ENCODE measurements at places on chromosomes 7 and 10.
A peak's percentile ranks its signal among the peaks of the same experiment; 100 is the strongest.

DNA sequence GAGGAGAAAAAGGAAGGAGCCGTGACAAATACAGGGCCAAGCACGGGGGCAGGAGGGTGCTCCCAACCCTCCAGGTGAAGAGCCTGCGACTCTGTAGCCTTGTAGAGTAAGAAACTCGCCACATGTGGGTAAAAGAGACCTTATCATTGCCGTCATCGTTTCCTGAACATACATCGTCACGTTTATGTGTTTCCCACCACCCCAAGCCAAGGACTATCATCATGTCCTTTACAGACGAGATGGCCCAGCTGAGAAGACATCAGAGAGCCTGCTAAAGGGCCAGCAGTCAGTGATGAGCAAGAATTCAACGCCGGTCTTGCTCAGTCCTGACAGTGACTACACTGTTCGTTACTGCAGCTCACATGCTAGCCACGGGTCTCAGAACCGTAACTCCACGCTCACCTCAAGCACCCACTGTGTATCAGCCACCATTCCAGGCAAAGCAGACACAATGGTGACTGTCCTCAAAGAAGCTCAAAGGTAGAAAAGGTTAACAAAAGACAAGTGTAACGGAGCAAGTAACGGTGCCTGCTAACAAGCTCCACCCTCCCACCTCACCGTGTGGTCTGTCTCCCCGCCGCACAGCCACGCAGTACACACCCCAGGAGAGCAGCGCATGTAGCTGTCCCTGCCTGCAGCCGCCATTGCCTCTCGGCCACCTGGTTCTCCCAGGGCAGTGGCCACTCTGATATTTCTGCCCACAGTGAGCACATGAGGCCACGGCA, 147.8 kb downstream of the MAD1L1 start:
- DNase-seq: no peak

- DNase-seq: peak; percentile 37
These were observed 19.0 kb upstream of the CLDN4 start for GRCh38 chr7:73811760-73812168.

DNA sequence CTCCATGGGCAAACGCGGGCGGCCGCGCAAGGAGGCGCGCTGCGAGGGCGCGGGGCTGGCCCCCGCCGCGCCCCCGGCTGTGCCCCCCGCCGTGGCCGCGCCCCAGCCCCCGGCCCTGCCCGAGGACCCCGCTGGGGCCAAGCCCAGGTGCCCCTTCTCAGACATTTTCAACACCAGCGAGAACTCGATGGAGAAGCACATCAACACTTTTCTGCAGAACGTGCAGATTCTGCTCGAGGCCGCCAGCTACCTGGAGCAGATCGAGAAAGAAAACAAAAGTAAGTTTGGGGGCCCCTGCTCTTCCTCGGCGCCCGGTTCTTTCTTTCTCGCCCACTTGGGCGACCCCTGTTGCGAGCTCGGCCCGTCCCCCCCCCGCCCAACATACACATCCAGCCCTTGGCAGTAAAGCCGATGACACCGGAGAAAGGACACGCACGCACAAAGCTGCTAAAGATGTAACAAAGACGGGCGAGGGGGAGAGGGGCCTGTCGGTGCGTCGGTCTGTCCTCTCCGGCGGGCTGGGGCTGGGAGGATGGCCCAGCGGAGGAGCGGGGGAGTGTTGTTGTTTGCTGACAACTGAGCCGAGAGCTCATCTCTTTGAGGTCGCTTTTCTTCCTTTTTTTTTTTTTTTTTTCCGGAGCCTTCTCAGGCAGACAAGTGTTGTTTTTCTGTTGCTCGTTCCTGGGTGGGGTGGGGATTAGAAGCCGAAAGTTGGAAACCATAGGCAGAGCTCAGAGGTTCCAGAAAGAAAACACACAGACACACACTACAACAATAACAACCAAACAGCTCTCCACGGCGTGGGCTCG, 604 bp downstream of the MXI1 start:
- DNase-seq: no peak

DNA sequence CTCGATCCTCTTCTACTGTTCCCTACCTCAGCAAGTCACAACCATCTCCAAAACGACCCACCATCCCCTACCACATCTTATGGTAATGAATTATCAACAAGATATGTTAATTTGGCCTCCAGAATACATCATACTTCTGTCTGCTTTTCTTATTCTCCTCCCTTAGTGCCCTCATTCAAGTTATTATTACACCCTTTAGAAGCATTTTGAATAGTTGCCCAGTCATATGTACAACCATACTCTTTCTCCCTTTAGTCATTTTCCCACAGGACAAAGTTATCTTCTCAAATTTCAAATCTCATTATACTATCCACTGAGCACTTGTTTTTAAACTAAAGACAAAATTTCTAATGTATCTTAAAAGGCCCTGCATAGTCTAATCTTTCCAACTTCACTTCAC, 71.0 kb downstream of the GNAT3 start:
- no peak for DNase-seq

DNA sequence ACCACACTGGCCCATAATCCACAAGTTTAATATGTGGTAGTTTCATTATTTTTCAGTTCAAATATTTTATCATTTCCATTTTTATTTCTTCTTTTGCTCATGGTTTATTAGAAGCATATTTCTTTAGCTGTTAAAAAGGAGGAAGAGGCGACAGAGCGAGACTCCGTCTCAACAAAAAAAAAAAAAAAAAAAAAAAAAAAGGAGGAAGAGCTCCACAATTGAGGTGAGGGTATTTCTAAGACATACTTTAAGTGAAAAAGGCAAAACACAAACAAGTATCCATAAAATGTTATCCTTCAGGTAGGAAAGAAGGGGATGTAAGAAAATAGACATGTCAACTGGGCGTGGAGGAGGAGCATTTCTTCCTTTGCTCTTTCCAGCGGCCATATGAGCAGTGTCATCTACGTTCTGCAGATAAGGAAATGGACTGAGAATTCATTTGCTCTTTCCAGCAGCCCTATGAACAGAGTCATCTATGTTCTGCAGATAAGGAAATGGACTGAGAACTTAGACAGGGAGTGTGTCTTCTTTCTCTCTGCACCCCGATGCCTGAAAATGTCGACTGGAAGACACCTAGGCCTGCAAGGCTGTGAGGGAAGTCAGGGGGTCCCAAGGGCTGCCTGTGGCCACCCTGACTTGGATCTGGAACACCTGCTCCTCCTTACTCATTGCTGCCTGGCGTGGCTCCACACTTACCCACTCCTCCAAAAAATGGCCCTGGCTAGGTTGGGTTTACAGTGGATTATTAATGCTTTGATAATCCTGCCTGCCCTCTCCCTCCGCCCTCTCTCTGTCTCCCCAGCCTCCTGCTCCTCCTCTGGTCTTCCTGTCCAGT, 18.9 kb upstream of the RAMP3 start:
- DNase-seq: no peak

DNA sequence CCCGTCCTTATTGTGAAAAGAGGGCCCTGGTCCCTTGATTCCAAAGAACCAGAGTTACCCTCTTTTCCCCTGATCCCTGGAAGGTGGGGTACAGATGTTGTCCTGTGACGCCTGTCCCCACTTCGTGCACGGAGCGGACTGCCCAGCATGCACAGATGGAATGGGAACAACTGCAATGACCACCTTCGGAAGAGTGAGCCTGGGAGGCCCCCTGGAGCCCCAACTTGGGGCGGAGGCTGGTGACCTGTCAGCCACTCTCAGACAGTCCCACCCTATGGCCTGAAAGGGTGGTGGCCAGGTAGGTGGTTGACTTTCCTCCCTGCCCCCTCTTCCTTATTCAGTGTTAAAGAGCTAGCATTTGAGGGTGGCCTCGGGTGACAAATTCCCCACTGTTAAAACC, 196.6 kb upstream of the GALNT17 start:
- no peak for DNase-seq

DNA sequence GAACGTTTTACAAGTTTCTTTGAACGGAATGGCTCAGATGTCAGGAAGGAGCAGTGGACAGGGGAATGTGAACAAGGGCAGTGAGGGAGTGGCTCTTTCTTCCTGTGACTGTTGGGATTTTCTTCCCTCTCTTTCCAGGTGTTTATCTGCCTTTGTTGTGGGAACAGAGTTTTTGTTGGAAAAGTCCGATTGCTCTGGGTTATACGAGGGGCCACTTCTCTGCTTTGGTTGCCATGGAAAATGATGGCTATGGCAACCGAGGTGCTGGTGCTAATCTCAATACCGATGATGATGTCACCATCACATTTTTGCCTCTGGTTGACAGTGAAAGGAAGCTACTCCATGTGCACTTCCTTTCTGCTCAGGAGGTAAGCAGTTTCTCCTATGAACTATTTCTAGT, 41.4 kb downstream of the ZRANB1 start:
- no peak for DNase-seq

DNA sequence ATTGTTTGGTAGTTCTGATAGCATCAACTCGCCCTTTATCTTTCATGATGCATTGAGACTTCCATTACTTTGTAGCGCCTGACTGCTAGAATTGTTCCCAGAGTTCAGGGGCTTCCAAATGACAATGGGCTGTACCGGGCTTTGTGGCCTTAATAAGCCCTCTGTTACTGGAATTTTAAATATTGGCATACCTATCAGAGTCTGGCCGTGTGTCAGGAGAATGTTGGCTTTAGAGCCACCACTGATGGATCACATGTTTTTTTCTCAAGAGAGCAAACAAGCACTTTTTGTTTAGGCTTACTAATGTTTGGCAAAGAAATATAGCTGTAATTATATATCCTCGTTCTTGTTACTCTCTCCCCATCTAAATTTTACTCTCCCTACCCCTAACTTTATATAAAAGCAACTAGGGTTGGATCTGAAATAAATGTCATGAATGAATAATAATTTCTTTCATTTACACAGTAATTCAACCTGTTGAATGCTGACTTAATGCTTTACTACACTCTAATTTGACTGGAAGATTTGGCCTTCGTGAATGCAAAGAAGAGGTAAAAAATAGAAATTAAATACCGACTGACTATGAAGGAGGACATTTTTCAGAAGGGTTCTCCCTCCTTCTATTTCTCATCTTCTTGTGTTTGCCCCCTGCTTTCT, 396.7 kb downstream of the AUTS2 start:
- no peak for DNase-seq

- DNase-seq: peak; percentile 44
These were observed 25.9 kb downstream of the ADCY1 start for GRCh38 chr7:45599851-45600706.

DNA sequence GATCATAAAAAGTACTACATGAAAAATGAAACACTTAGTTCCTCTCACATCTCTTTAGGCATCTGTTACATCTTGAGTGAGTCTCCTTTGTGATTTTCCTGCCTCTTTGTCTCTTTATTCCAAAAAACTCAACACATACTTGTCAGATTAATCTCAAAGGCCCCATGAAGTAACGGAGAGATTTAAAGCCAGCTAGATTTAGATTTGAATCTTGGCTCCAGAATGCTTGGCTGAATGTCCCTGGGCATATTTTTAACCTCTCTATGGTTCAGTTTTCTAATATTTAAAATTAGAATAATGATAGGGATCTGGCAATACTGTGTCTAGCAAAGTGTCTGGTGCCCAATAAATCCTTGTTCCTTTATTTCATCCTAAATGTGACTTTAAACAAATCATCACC, 140.0 kb downstream of the DGKB start:
- no peak for DNase-seq

GRCh38 chr7:121595758-121596696, 199.9 kb upstream of the FAM3C start:
- DNase-seq: no peak

- no peak for DNase-seq
These were observed 25.3 kb downstream of the MAP3K8 start for GRCh38 chr10:30459283-30459682.

GRCh38 chr7:155794196-155794595, 18.1 kb downstream of the SHH start:
- no peak for DNase-seq

DNA sequence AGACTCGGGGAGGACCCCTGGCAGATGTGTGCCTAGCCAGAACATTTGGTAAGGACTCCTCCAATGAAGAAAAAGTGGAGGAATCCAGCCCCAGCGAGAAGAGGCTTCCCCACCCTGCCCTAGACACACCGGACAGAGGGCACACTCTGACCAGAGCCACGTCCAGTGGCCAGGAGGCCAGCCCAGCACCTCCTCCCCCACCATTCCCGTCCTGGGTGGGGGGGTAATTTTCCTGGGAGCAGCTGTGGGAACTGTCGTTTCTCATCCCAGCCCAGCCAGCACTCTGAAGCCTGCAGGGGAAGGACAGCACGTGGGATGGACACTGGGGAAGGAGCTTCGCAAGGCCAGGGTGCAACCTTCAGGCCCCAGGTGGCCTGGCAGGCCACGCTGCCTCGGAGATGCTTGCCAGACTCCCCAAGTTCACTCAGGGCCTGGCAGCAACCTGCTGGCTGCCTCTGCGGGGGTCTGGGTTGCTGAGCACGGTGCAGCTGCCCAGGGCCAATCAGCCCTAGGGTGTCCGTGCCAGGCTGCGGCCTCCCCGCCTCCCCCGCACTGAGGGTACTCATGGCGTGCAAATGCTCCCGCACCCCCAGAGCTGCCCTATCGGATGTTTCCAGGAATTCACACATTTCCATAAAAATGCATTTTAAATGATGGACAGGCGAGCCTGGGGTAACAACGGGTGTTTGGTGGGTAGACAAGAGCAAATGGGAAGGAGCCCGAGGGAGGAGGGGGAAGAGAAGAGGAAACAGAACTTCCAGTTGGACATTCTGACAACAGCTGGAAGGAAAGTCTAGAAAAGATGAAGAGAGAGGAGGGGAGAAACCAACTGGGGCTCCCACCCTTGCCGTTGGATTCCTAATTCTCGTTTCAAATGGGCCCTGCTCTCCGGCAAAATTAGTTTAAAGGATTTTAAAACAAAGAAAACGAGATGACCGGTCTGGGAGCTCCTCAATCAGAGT, 1.9 kb upstream of the EN2 start:
- DNase-seq: peak; percentile 34

DNA sequence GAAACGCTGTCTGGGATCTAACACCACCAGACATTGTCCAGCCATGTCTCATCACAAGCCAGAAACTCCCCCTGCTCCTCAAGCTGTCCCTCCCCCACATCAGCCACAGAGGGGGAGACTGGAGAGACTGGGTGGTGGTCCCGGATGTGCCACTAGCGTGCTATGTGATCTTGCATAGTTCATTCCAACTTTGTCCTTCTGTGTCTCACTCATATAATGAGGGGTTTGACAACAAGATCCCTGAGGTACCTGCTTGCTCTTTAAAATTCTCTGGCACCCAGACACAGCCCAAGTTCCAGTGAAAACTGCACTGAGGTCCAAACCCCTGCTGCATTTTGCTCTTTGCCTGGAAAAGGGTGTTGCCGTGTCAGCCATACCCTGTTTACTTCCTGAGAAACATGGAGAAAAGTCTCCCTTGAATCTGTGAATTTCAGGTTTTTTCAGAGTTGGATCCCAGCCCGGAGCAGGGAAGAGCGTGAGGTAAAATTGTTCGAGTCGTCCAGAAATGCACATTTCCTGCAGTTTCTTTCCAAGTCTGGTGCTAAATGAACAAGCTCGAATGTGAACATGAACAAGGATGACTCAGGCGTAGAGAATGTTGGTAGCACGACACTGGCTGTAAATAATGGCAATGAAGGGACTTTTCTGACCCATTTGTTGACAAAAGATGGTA, 156.6 kb downstream of the CCDC3 start:
- peak; percentile 26 for DNase-seq

GRCh38 chr7:98434087-98434486, 33.2 kb upstream of the BAIAP2L1 start:
- DNase-seq: no peak

All from breast epithelium (tissue), 4 donors.